ENCODE measurements at places on chromosomes 6 and 20. TPM values are rescaled to one million over a fixed set of nuclear protein-coding genes. Genes with fewer than 3 reads are reported as not detected.

Gene NMBR
- not detected for total RNA-seq

Gene LRRN4
- total RNA-seq = not detected

Gene BMP6
- not detected for total RNA-seq

Gene STMN3
- 13.3 TPM for total RNA-seq

Gene SLC2A4RG
- 97.2 TPM for total RNA-seq

Gene RSPO3
- total RNA-seq = not detected

Gene SASH1
- total RNA-seq = not detected

DNA sequence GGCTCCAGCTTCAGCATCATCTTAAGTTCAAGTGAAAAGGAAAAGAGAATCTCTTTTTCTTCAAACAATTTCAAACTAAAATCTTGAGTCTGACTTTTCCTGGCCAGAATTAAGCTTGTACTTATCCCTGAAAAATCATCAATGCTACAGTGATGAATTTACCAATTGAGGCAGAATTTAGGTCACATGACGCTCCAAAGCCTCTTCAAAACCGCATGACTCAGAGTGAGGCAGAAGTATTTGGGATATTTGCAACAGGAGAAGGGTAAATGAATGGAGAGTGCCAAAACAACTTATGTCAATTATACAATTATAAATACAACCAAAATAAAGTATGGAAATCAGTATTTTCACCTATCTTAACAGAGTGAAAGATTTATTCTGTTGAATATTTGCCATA lies 515.5 kb downstream of the COL12A1 start:
- H3K27me3 ChIP-seq = no peaks in the 10 kb centered on the region
- no peak for DNase-seq
- no peak overlapping the region for H3K4me3 ChIP-seq

DNA sequence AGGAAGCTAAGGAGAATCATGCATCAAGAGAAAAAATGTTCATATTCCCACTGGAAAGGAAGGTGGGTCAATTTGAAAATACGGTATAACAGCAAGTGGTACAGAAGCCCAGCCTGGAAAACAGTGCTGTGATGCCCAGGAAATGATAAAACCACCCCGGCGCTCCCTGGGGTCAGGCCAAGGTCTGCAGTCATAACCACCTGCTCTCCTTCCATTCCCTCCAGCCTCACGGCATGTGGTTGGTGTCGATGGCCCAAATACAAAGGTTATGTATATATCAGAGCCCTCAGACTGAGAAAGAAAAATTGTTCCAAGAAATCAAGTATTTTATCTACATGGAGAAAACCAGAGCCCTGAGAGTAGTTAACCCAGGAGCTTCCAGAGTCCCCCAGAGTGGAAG lies 208.1 kb upstream of the CDYL start:
- H3K4me3 ChIP-seq = no peak overlapping the region
- no peak for DNase-seq
- no peaks in the 10 kb centered on the region for H3K27me3 ChIP-seq
- no peaks in the 10 kb centered on the region for H3K4me1 ChIP-seq

GRCh38 chr6:105806486-105806920 lies 279.6 kb upstream of the PRDM1 start:
- DNase-seq = no peak
- H3K4me1 ChIP-seq = peaks cover 33% of the 10 kb centered on the region

GRCh38 chr20:49280463-49281058 lies 2.7 kb upstream of the ZNFX1 start:
- H3K4me3 ChIP-seq = peak overlapping the region; percentile 94
- H3K27me3 ChIP-seq = no peaks in the 10 kb centered on the region
- DNase-seq = no peak
- peaks cover 87% of the 10 kb centered on the region for H3K36me3 ChIP-seq
- peak overlapping the region; percentile 92 for H3K27ac ChIP-seq
- peaks cover 70% of the 10 kb centered on the region for H3K4me1 ChIP-seq

DNA sequence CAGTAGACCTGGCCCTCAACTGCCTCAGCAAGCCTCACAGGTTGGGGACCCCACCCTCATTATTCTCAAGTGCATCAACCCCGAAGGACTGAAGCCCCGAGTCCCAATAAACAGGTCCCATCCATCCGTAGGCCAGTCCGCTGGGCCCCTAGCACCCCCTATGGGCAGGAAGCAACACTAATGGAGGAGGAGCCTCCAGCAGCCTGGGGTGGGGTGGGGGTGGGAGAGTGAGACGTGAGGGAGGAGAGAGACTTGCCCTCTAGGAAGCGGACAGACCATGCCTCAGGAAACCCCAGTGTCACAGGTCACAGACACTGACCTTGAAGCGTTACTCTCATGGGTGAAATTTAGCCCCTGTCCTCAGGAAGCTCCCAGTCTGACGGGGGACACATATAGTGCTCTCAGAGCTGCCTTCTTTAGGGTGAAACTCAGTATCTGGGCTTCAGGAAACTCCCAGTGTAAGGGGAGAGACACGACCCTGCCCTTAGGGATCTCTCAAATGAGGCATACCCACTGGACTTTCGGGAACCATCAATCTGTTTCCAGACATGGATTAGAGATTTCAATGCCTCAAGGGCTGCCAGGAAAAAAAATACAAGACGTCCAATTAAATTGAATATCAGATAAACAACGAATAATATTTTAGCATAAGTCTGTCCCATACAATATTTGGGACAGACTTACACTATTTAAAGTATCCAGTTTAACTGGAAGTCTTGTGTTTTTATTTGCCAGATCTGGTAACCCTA lies 125.8 kb downstream of the MRPL14 start:
- H3K36me3 ChIP-seq = no peaks in the 10 kb centered on the region
- H3K4me3 ChIP-seq = peak overlapping the region; percentile 61
- peaks cover 28% of the 10 kb centered on the region for H3K4me1 ChIP-seq
- H3K27ac ChIP-seq = no peak overlapping the region
- H3K27me3 ChIP-seq = peaks cover 20% of the 10 kb centered on the region

- DNase-seq = no peak
- H3K36me3 ChIP-seq = no peaks in the 10 kb centered on the region
- peaks cover 16% of the 10 kb centered on the region for H3K4me1 ChIP-seq
- peaks cover 10% of the 10 kb centered on the region for H3K27me3 ChIP-seq
Measured at GRCh38 chr20:63432577-63433325, 39.7 kb downstream of the KCNQ2 start.

DNA sequence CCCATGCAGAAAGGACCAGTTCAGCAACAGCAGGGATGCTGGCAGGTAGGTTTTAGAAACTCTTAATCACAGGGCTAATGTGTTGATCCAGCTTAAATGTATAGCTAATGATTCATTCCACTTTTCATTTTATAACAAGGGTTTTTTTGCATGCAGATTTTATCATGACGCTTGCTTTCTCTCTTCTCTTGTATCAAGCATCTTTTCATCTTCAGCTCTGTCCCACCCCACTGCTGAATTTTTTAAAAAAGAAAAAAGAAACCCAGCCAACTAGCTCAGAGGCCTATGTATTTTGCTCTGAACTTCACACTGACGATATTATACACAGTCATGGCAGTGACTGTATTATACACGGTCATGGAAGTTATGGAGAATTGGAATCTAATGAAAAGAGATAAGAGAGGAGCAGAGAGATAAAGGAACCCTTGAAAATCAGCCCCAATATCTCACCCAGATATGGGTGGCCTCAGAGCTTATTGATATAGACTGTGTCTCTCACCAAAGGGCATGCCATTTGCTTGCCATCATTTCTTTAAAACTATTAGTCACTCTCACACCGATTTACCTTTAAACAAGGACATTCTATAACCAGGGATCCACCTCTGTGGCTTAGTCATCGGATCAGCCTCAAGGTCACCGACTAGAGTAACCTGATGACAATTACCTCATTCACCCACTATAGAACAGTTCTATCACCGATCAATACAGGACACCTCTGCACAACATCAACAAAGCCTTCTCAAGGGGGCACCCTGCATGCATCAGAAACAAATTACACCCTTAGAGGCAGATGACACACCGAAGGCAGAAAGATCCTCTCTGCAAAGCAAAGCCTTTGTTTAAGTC lies 222.0 kb downstream of the ATXN1 start:
- H3K27ac ChIP-seq = no peak overlapping the region
- no peak overlapping the region for H3K4me3 ChIP-seq
- DNase-seq = no peak
- peaks cover 2% of the 10 kb centered on the region for H3K36me3 ChIP-seq
- no peaks in the 10 kb centered on the region for H3K27me3 ChIP-seq

- H3K27me3 ChIP-seq = peaks cover 31% of the 10 kb centered on the region
- no peak for DNase-seq
- H3K4me3 ChIP-seq = peak overlapping the region; percentile 34
Measured at GRCh38 chr20:3248993-3249347, 10.0 kb upstream of the SLC4A11 start.

DNA sequence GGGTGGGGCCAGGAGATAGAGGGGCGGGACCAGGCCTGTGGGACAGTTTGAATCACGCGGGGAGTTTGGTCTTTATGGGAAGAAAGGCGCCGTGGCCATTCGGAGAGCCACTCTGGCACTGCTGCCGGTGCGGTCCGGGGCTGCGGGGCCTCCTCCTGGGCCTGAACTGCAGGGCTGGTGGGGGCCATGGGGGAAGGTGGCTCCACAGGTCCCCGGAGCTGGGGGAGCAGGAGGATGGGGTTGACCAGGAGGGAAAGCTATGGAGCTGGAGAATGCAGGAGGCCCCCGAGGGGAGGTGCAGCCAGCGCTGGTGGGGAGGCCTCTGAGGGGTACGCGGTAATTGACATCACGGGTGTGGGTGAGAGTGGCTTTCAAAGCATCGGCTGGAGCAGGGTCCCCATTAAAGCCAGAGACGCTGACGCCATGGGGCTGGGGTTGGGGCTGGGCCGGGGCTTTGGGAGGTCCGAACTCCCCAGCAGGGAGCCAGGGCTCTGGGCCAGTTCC lies 1.8 kb upstream of the BHLHE23 start:
- no peak for DNase-seq
- no peaks in the 10 kb centered on the region for H3K36me3 ChIP-seq
- peaks cover 31% of the 10 kb centered on the region for H3K4me1 ChIP-seq

- no peaks in the 10 kb centered on the region for H3K27me3 ChIP-seq
- DNase-seq = no peak
- H3K36me3 ChIP-seq = no peaks in the 10 kb centered on the region
- peak overlapping the region; percentile 95 for H3K27ac ChIP-seq
- no peak overlapping the region for H3K4me3 ChIP-seq
Measured at GRCh38 chr6:137768935-137769334, 98.1 kb upstream of the TNFAIP3 start.

DNA sequence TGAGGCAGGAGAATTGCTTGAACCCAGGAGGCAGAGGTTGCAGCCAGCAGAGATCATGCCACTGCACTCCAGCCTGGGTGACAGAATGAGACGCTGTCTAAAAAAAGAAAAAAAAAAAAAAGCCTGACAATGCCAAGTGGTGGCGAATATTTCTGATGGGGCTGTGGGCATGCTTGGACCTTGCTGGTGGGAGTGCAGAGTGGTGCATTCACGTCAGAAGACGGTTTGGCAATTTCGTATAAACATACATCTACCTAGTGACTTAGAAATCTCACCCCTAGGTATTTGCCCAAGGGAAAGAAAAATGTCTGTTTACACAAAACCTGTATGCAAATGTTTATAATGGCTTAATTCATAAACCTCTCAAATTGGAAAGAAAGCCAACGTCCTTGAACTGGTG lies 33.6 kb downstream of the CTCFL start:
- no peak overlapping the region for H3K27ac ChIP-seq
- no peak for DNase-seq
- H3K4me1 ChIP-seq = peaks cover 5% of the 10 kb centered on the region
- no peak overlapping the region for H3K4me3 ChIP-seq

DNA sequence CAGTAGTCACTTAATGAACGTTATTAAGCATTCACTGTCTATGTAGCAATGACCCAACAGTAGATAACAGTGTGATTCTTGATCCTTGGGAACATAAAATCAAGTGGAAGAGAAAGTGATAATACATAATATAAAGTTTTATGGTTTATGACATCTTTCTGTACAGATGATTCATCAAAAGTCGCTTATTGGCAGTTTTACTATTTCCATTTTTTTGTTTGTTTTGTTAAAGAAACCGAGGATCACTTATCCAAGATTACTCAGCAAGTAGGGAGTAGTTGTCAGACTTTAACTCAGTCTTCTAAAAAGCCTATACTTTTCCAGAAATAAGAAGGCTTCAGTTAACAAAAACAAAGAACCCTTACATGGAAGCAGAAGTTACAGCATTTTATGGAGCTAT lies 260.8 kb downstream of the ZFAND3 start:
- H3K36me3 ChIP-seq = peaks cover 8% of the 10 kb centered on the region
- no peaks in the 10 kb centered on the region for H3K4me1 ChIP-seq
- no peak overlapping the region for H3K27ac ChIP-seq
- no peaks in the 10 kb centered on the region for H3K27me3 ChIP-seq
- no peak overlapping the region for H3K4me3 ChIP-seq
- no peak for DNase-seq

DNA sequence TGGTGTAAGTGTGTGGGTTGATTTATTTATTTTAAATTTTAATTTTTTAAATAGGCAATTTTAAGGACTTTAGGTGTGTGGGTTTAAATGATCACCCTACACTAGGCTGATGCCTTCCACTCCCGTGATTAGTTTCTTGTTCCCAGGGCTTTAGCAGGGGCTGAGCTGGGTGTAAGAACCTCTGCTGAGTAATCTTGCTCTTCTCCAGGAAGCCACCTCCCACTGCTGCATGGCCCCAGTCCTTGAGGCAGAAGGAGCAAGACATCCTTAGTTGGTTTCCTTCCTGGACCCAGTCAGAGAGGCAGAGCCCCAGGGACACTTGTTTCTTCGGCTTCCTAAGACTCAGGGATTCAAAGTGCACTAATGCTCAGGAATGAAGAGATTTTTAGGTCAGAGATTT lies 19.8 kb upstream of the CDC5L start:
- H3K27ac ChIP-seq = no peak overlapping the region
- no peak overlapping the region for H3K4me3 ChIP-seq
- H3K36me3 ChIP-seq = no peaks in the 10 kb centered on the region
- peaks cover 7% of the 10 kb centered on the region for H3K27me3 ChIP-seq
- DNase-seq = no peak

GRCh38 chr6:43216200-43216599 lies 13.1 kb downstream of the DNPH1 start:
- no peak for DNase-seq
- no peaks in the 10 kb centered on the region for H3K4me1 ChIP-seq
- H3K4me3 ChIP-seq = no peak overlapping the region
- H3K27ac ChIP-seq = no peak overlapping the region

GRCh38 chr6:15320693-15321092 lies 74.8 kb downstream of the JARID2 start:
- no peak for DNase-seq
- H3K4me1 ChIP-seq = peaks cover 86% of the 10 kb centered on the region
- H3K4me3 ChIP-seq = no peak overlapping the region
- H3K27me3 ChIP-seq = no peaks in the 10 kb centered on the region

Measured in activated CD8-positive, alpha-beta T cell treated with anti-CD3 and anti-CD28 coated beads, Interleukin-2, amount 10 ng/mL, durations not matched to agents 7 days and 5 days (primary cell).